Muscle of leg (tissue), 16 donors: ENCODE measurements at places on chromosomes 4 and X.

- DNase-seq: no peak
Observed at GRCh38 chrX:37541991-37542390, 29.5 kb upstream of the LANCL3 start.

GRCh38 chr4:61068060-61068459 lies 132.1 kb upstream of the ADGRL3 start:
- DNase-seq: no peak

DNA sequence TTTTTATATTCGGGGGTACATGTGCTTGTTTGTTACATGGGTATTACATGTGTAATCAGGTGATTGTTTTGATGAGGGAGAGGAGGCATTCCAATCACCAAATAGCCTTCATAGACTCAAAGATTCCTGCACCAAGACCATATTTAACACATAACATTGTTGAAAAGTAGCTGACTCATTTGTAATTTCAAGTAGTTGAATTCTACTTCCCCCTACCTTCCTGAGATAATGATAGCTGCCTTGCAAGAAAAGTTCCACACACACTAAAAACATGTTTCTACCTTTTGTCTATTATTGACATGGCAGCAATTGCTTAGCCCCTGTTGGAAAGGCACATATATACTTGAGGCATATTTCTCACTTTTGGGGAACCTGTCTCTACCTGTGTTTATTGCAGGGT lies 16.1 kb downstream of the PGAM4 start:
- no peak for DNase-seq

DNA sequence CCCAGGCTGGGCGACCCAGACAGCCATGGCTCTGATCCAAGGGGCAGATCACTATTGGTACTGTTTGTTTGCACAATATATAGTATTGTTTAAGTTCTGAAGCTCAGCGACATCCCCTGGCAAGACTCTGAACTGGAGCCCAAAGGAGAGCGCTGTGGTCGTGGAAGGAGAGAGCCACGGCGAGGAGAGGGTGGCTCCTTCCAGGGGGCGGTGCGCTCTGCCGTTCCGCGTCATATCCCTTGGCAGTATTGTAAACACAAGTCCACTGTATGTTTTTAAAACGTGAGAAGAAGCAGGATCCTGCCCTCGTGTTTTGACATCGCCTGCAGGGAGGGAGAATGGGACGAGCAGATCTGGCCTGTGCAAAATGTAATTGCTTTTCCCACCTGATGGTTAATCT lies 185.5 kb downstream of the RAB28 start:
- no peak for DNase-seq

- no peak for DNase-seq
Observed at GRCh38 chr4:19924761-19925160, 326.9 kb upstream of the SLIT2 start.
